ENCODE measurements at places on chromosomes 1 and 21.

DNA sequence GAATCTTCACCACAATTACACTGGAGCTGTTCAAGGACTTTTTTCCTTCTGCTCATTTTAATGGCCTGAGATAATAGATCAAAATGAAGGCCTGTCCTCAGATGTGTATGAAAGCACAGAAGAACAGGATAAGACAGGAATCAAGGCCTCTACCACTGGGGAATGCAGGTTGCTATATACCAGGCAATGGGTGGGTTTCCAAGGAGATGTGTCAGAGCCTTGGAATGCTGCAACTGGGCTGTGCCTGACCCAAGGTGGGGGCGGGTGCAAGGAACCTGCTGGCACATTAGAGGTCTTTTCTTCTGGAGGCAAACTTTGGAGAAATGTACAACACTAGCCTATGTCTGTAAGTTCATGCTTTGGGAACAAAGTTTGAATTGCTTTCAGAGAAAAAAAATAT, 21.7 kb upstream of the LAMC2 start:
- no peak for DNase-seq

GRCh38 chr21:25126564-25126963, 480.7 kb downstream of the MRPL39 start:
- DNase-seq, result no peak

GRCh38 chr1:51627672-51628071, 10.8 kb downstream of the OSBPL9 start:
- no peak for DNase-seq

DNA sequence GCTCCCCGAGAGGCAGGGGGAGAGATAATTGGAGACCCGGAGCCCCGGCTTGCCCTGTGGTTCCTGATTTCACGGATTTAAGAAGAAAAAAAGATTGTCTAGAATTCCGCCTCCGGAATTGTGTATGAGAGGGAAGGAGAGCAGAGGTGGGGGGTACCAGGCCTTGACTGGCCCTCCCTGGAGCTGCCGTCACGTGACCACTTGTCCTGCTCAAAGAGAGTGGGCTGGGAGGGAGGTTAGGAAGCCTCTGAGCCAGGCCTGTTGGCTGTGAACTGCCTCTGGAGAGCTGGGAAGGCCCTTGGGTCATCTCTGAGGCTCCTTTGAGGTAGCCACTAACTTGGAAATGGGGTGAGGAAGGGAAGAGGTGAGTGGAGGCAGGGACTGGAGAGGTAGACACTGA, 106.5 kb downstream of the GRIK3 start:
- no peak for DNase-seq

DNA sequence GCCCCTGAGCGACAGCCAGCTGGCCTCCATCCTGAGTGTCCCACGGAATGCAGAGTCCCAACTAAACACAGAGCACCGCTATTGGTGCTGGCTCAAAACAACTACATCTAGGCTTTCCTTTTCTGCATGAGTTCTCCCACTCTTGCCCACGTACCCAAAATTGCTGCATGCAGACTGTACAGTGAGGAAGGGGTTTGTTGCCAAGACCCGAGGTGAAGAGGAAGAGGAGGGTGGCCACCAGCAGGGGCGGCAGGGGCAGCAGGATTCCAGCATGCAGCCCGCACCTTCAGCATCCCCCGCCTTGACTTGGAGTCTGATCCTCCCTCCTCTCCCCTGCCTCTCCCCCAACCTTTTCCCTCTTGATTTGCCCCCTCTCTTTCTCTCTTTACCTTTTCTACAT, 8.0 kb downstream of the S100A9 start:
- DNase-seq, result no peak

GRCh38 chr1:185936641-185937040, 202.4 kb downstream of the HMCN1 start:
- no peak for DNase-seq

GRCh38 chr1:163774978-163775620, 453.3 kb downstream of the NUF2 start:
- no peak for DNase-seq
